NCI-H2081 treated with DMSO at 0.1 percent for 48 hours (cell line): ENCODE measurements at places on chromosomes 5 and 9.

DNA sequence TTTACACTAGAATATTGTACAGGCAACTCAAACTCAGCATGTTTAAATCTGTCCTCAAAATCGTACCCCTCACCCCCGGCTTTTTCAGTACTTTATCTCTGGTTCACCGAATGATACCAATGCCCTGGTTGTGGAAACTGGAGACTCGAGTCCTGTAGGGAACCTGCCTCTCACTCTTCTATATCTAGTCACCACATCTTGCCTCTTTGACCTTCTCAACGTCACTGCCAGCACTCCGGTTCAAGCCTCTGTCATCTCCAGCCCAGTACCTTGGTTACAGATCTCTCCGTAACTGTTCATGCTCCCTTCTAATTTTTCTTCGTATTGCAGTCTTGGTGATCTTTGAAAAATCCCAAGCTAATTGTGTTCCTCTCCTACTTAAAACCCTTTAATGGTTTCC lies 6.7 kb downstream of the SLC44A1 start:
- no peak for DNase-seq

- no peak for DNase-seq
Measured at GRCh38 chr9:88813638-88814209, 177.5 kb upstream of the S1PR3 start.

DNA sequence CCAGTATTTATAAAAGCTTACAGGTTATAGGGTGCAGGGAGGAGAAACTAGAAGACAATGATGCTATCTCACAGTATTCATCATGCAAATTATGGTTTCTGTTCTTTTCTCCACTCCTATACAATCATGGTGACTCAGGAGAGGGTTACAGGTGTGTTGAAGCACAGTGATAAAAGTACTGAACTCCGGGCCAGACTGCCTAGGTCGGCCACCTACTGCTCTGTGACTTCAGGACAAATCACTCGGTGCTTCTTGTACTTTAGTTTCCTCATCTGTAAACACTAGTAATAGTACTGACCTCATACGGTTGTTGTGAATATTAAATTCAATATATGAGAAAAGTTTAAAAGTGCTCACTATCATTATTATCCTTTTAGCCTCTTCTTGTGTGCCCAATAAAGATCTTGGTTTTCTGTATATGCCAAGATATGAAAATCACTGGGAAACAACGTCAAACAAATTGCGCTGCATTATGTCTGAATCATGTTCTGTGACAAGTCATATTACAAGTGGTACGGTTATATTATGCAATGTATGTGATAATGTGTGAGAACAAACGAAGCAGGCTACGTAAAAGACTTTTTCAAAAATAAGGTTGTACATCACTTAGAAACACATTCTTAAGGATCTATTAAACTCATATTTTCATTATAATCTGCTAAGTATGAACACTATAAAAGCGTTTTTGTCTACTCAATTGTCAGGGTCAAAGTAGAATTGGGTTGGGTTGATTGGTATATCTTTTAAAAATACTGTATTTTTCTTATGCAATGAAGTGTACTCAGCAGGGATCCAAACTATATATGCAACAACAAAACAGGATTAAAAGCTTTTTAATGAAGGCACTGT lies 153.3 kb downstream of the EFNA5 start:
- DNase-seq: no peak

DNA sequence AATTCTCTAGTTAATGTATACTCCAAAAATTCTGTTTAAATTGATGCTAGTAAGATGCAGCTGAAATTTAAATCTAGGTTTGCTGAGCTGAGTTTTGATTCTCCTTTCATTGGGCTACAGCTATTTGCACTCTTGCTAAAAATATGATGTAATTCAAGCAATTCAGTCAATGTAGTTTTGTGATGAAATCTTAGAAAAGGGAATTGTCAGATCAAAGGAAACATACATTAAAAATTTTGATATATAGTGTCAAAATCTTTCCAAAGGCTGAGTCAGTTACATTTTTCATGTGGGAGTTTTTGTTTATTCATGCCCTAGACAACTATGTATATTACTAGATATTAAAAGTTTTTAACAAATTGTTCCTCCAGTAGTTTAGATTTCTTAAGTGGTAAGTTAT lies 334.9 kb upstream of the DAB2 start:
- no peak for DNase-seq

- no peak for DNase-seq
Measured at GRCh38 chr5:124658867-124659557, 87.4 kb downstream of the ZNF608 start.

- DNase-seq: no peak
Measured at GRCh38 chr9:89657295-89657694, 52.5 kb downstream of the GADD45G start.

DNA sequence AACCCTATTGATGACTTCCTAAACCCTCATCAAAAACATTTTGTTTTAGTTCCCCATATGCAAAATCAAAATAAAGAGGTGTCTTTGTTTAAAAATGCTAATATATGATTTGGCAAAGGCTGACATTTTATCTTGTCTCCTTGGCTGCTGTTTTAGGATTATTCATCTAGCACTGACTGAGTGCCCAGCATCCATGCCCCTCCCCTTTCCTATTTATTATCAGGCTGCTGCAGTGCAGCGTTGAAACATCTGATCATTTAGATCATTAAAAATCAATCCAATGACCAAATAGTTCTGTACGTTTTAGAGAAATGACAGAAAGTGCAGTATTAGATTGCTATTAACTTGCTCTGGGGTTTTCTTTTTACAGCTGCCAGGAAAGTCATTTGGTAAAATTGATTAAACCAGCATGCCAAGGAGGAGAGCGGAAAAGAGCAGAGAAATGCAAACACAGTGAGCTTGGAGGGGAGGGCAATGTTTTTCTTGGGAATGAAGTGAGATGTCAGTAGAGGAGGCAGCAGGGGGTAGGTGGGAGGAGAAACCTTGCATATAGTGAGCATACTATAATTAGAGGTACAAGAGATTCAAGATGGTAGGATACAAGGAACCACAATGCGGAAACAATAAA lies 286.3 kb downstream of the PDE4D start:
- no peak for DNase-seq

- DNase-seq: no peak
Measured at GRCh38 chr9:17837965-17838364, 259.1 kb downstream of the SH3GL2 start.

DNA sequence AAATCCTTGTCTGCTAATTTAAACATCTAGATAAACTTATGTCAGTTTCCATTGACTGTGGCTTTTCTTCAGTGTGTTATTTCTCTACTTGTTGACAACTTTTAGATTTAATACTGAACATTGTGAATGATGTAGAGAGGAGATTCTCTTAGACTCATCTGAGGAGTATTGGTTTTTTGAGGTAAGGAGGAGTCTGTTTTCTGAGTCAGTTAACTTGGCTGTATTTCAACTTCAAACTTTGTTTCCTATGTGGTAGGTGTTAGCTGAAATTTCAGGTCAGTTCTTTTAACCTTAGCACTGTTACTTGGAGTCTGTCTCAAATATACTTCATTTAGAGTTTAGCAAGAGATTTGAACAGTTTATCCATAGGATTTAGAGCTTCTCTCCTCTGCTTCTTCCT lies 67.9 kb downstream of the XRCC4 start:
- no peak for DNase-seq

DNA sequence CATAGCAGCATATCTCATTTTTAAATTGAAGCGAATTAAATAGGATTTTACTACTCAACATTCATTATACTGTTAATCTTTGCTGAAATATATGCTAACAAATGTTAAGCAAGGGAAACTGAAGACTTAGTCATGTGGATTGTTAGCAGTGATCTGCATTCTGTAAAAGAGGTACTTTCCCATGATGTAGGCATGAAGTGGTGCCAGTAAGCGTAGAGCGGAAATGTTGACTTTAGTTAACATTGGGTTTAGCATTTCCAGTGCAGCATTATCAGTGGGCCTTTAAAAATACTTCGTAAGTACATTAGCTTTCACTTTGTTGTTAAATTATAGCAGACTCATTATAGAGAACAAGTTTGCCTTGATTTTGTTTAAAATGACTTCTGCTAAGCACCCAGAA lies 130.3 kb downstream of the CDC42SE2 start:
- no peak for DNase-seq

- no peak for DNase-seq
Measured at GRCh38 chr9:79185866-79186265, 385.9 kb upstream of the TLE4 start.

DNA sequence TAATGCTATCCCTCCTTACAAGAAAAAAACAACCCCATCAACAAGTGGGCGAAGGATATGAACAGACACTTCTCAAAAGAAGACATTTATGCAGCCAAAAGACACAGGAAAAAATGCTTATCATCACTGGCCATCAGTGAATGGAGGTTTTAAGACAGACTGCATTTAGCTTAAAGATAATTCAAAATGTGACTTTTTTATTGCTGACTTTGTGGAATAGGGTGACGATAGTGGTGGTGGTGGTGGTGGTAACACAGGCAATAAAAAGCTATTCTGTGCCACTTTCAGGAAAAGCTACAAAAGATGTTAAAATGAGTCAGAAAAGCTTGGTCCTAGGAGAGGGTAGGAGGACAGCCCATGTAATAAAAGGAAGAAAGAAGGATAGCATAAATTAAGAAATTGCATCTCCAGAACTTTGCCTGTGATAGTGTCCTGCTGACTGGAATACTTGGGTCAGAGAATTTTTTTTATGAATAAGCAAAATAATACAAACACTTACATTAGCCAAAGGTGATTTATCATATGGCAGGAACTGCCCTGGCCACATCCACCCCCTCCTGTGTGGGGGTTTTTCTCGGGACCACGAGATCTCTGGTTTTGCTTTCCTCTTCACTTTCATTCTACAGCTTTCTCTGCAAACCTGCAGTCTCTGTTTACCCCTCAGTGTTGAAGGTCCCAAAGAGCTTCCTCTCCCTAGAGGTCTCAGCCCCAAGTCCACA lies 186.7 kb downstream of the DRD1 start:
- DNase-seq: no peak

DNA sequence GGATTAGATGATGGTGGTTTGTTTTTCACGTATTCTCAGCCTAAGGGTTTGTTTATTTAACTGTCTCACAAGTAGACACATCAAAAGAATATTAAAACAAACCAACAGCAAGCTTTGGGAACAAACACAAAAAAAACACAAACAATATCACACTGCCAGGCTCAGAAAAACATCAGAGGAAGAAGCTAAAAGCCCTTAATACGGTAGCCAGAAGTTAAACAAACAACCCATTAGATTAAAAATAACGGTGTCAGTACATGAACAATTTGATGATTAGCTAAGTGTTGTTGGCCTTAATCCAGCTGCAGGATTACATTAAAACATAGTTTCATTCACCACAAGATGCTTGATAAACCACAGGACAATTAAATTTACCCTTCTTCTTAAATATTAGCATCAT lies 15.9 kb upstream of the DMRT2 start:
- DNase-seq: no peak

- DNase-seq: no peak
Measured at GRCh38 chr9:37919956-37920335, 16.0 kb upstream of the SLC25A51 start.

- no peak for DNase-seq
Measured at GRCh38 chr5:34491251-34491620, 164.9 kb upstream of the RAI14 start.

DNA sequence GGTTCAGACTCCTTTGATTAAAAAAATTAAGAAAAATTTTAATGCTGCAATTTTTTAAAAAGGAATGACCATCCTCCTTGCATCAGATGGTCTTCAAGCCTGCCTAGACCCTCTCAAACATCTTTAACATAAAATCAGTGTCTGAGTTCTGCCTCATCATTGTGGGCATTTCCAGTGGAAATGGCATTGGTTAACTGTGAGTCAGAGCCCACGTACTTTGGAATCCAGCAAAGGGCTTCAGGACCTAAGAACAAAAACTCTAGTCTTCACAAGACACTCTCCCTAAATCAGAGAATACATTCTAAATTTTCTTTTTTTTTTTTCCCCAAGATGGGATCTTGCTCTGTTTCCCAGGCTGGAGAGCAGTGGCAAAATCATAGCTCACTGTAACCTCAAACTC lies 9.4 kb upstream of the C5orf15 start:
- no peak for DNase-seq

GRCh38 chr5:52709167-52709925 lies 78.4 kb upstream of the ITGA1 start:
- no peak for DNase-seq

- DNase-seq: no peak
Measured at GRCh38 chr9:99491408-99492158, 269.5 kb downstream of the SEC61B start.

DNA sequence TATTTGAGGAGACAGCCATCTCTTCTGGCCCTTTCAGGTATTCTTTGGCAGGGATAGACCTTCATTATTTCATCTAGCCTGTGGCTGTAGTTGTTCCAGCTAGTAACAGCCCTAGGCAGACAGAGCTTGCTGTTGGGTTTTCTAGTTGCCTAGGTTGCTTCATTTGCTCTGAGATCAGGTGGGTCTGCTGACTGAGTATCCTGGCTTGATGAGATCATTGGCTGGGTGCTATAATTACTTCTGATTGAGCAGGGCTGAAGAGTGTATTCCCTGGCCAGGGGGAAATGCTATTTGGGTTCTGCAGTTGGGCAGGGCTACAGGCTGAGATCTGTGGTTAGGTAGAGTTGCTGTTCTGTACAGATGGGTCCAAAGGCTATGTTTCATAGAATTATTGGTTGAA lies 456.1 kb downstream of the PSAT1 start:
- DNase-seq: no peak

- DNase-seq: no peak
Measured at GRCh38 chr9:97721396-97721795, 24.3 kb upstream of the XPA start.

- DNase-seq: no peak
Measured at GRCh38 chr5:136084698-136085097, 47.9 kb upstream of the SMAD5 start.
